ENCODE measurements at places on chromosomes 7 and 10. TPM values are rescaled to one million over a fixed set of nuclear protein-coding genes. Genes with fewer than 3 reads are reported as not detected.

The NXPH1 gene
- not detected for total RNA-seq

The PON3 gene
- 37.0 TPM for total RNA-seq

The SLC16A9 gene
- total RNA-seq: 0.08 TPM

The DNAH11 gene
- 0.63 TPM for total RNA-seq

The TMEM176B gene
- total RNA-seq: 0.17 TPM

The ADCYAP1R1 gene
- not detected for total RNA-seq

The SHH gene
- 0.43 TPM for total RNA-seq

The PDE1C gene
- total RNA-seq: 2.5 TPM

The HOXA2 gene
- 0.81 TPM for total RNA-seq

The ACSM6 gene
- total RNA-seq: not detected

Data from A549 treated with Hydrocortisone at 1 μM for 4 hours (cell line).